Smooth muscle cell of the coronary artery (primary cell): ENCODE measurements at places on chromosomes 1 and 21. TPM values are rescaled to one million over a fixed set of nuclear protein-coding genes. Genes with fewer than 3 reads are reported as not detected.

TMEM53 gene
- 3.4 and 5.0 TPM in 2 replicates for total RNA-seq

LCE1E gene
- total RNA-seq: not detected in 2 replicates

ARHGAP29 gene
- total RNA-seq: 19.3 and 68.2 TPM in 2 replicates

GOLT1A gene
- not detected in 2 replicates for total RNA-seq

IRF6 gene
- total RNA-seq: 0.47 and 7.7 TPM in 2 replicates

CYP2J2 gene
- 0.08 TPM in 1 of 2 replicates, not detected in the other for total RNA-seq

RNU1-4 gene
- 2,564 and 3,022 TPM in 2 replicates for total RNA-seq

OR6K3 gene
- total RNA-seq: not detected in 2 replicates

NTMT2 gene
- not detected in 2 replicates for total RNA-seq
